ENCODE measurements at places on chromosomes 5 and 9.

DNA sequence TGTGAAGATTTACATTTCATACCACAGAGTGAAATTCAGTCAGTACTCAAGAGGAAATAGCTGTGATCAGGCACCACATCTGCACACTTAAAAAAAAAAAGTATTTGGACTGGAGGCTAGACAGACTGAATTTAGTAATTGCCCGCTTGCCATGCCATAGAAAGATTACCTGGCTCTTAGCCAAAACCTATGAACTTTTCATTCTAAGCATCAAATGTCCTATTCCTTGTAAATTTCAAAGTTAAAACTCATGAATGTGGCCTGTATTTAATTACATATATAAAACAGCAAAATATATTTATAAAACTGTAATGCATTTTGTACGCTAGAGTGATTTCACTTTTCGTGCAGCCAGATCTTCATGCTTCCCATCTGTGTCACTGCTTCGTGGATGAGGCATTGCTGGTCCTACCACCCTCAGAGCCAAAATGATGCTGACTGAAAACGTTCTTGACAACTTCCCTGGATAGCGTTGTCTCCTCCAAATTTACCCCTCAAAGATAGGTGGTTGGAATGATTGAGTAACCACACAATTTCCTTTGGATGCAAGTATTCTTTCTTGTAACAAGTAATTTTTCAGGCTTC lies 447.9 kb upstream of the SGCD start:
- DNase-seq, result no peak

DNA sequence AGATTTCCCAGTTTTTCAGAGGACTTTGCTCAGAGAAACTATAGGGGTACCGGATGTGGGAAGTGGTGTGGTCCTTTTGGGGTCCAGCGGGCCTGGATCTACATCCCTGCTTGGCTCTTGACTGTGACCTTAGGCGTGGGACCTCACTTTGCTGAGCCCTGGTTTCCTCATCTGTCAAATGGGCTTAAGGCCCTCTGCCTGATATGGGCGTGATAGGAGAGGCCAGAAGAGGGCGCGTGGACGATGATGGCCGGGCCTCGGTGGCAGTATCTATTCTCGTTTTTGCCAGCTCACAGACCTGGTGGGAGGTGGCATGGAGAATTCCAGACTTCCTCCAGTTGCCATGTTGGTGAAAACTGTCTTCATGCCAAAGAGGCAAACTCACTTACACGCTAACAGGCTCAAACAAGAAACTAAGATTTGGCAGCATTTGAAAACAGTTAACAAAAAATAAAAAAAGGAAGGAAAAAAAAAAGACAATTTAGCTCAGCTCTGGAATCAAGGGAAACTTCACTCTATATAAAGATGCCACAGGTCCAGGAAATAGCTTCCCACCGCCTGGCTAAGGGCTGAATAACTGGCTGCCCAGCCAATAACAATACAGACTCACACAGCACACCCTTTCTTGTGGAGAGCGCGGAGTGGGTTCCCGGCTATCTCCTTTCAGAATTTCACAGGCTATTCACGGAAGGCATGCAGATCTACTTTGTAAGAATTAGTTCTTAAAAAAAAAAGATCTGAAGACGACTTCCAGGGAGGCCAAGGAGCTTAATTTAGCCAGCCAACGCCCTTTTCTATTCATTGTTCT lies 1.7 kb downstream of the SH3PXD2B start:
- DNase-seq, result peak; percentile 59

DNA sequence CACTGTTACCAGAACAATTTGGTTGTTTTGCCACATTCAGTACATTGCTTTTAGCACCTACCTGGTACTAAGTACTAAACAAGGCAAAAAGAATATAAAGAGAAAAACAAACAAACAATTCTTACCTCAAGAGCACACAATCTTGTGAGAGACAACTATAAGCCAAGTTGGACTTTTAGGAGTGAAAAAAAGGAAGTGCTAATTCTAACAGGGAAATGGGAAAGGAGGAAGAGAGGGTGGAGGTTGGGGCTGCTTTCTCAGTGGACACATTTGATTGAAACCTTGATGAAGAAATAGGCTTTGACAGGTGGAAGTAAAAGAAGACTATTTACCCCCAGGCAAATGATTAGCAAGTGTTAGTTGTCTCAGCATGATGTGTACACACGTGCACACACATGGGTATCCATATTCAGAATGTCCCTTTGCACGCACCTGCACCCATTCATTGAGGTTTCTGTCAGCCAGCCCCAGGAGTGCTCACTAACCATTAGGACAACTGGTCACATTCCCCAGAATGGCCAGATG lies 302.6 kb downstream of the ACTL7B start:
- DNase-seq, result no peak

- DNase-seq, result no peak
Observed at GRCh38 chr9:28053096-28053777, 480.0 kb upstream of the C9orf72 start.

DNA sequence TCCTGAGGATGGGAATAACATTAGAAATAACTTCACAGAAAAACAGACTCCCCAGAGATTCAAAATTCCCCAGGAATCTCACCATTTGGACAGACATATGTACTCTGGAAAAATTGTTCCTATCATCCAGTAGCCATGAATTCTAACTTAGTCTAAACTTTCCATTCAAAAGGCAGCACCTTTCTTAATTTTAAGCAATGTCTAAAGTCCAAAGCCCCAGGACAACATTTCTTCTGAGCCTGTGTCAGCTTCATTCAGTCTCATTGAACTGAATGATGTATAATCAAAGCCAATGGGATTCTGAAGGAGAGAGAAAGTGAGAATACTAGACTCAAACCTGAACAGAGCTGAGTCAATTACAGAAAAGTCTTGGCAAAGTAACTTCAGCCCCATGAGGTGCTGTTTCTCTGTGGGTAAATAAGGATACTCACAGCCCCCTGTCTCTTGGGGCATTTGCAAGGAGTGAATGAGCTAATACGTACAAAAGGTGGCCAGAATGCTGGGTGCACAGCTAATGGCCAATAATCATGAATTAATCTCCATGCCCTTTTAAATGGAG lies 140.6 kb downstream of the SEMA5A start:
- no peak for DNase-seq

- DNase-seq, result no peak
Observed at GRCh38 chr5:149940077-149940574, 4.5 kb downstream of the PDE6A start.

- no peak for DNase-seq
Observed at GRCh38 chr9:24095246-24095645, 269.2 kb upstream of the ELAVL2 start.

DNA sequence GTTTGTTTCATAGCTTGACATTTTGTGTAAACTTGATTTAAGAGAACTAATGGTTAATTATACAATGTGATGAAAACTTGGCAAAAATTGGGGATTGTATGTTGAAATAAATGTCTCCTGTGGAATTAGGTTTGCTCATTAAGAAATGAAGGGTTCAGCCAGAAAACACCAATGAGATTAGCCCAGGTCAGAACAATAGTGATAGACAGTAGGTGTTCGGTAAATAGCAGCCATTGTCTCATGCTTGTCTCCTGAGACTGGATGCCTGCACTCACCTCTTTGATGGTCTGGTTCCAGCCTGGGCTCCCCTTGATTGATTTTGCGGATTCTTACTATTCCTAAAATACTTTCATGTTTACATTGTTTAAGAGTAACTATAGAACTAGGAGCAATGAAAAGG lies 135.5 kb downstream of the FBN2 start:
- DNase-seq, result no peak

- DNase-seq, result no peak
Observed at GRCh38 chr5:179152941-179153340, 92.8 kb downstream of the ZNF354C start.

DNA sequence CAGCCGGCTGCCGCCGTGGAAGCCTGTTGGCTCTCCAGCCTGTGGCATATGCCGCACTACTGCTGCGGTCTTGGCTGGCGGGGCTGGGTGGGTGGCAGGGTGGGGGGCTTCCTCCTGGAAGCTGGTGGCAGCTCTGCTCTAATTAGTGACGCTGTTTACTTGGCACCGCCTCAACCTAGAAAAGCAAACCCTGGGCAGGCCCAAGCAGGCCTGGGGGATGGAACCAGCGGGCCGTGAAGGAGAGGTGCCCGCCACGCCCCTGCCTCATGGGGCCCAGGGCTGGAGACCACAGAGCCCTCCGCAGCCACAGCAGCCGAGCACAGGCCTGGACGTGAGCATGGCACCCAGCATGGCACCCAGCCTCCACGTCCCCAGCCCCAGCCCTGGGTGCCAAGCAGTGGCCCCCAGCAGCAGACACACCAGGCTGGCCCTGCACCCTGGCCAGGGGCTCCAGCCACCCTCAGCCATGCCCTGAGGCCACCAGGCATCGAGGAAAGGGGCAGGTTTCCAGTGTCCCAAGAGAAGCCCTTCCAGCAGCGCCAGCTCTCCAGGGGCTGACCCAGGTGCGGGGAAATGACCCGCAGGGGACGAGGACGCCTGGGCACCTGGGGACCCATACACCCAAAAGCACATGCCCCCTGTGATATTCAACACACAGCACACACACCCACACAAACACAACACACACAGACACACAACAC lies 5.4 kb upstream of the CCDC187 start:
- DNase-seq, result no peak

DNA sequence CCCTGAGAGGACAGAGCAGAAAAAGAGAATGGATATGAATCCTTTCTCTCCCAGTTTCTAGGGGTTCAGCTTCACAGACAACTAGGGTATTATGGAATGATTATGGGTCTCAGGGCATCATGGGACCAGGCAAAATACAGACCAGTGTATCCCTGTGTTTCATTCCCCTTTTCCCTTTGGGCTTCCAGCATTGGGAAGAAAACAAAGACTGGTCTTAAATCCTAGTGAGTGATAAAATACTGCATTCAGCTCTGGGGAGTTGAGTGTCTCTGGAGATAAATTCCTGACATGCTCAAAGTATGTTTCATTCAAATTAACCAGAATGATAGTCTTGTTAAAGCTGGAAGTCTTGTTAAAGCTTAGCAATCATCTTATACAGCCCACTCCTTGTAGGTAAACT lies 2.4 kb upstream of the POU4F3 start:
- DNase-seq, result no peak

DNA sequence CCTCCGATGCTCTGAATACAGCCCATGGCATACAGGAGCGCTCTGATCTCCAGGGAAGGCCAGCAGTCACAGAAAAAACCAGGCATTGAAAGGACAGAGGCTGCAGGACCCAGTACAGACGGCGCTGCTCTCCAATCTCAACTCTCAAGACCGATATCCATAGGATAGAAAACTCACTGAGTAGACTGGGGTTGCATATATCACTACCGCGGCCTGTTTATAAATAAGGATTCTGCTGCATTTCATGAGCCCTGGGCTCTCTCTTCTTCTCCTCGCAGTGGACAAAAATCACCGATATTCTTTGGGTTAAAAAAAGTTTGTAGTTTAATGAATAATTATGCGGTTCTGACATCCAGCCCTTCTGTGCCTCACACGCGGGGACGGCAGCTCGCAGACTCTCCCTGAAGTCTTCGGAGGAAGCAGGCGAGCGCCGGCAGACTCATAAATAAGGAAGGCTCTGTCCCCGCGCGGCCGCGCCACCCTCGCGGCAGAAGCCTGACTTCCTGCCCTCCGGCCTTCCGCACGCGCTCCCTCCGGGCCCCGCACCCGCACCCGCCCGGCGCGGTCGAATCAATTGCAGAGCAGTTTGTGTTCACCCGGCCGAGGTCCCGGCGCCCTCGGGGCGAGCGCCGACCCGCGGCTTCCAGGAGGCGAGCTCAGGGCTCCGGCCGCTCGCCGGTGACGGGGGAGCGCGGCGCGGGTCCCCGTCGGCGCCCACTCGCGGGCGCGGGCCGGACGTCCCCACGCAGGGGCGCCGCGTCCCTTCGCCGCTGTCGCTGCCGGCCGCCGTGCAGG lies at the start of gene FAM78A:
FAM78A (minus strand) TSS at position 417 of the 795 bp plus-strand sequence; CDS start at position 86, 331 bp downstream.
- DNase-seq, result no peak

- peak; percentile 68 for DNase-seq
Observed at GRCh38 chr5:98769210-98769958, 4.1 kb upstream of the RGMB start.

DNA sequence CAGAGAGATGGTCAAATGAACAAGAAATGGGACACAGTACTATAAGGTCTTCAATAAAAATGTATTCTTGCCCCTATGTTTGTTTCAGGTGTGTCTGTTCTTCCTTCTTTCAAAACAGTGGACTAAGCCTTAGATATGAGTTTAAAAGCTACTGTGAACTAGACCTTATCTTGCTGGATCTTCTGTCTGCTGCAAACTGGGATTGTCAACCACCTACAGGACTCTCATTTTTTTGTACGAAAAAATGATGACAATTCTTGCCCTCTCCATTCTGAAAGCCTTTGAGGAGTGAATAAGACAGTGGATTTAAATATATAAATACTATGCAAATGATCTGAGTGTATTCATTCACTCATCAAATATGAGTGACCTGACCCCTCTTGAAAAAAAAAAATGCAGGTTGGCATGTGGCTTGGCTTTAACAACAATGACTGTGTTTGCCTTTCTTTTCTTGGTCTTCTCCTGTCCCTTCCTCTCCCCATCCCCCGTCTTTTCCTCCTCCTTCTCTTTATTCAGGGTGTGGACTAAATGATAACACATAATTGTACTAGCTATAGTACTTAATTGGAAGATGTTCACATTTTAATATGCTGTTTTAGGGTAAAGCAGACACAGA lies 235.5 kb upstream of the TRIM32 start:
- no peak for DNase-seq

GRCh38 chr9:135068776-135069415 lies 18.6 kb upstream of the OLFM1 start:
- DNase-seq, result no peak

DNA sequence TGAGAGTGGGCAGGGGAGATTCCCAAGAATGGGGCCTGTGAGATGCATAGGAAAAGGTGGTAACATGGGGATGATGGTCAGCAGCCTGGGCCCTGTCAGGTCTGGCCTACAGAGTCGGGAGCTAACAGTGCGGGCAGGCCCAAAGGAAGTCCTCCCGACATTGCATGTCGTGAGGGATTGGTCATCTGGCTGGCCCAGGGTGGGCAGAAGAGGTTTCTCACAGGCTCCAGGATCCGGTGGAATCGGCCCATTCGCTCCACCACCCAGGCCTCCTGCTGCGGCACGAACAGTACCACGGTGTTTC lies 514 bp downstream of the STOML2 start:
- no peak for DNase-seq

- no peak for DNase-seq
Observed at GRCh38 chr5:61472172-61472958, 140.3 kb downstream of the ZSWIM6 start.

- DNase-seq, result no peak
Observed at GRCh38 chr5:59791617-59792016, 101.9 kb downstream of the PDE4D start.

- no peak for DNase-seq
Observed at GRCh38 chr5:65728218-65728617, 6.2 kb downstream of the NLN start.

- no peak for DNase-seq
Observed at GRCh38 chr5:175248416-175248905, 195.5 kb downstream of the DRD1 start.

GRCh38 chr5:35781181-35781790 lies 75.4 kb upstream of the IL7R start:
- DNase-seq, result no peak

GRCh38 chr5:111493031-111493430 lies 19.3 kb downstream of the STARD4 start:
- DNase-seq, result no peak

GRCh38 chr5:145189746-145190145 lies 645.4 kb downstream of the PRELID2 start:
- DNase-seq, result no peak

GRCh38 chr5:1385395-1386273 lies 40.7 kb upstream of the CLPTM1L start:
- peak; percentile 74 for DNase-seq
